ENCODE measurements at places on chromosomes 12 and 14.

- no peak for DNase-seq
Measured at GRCh38 chr14:28676479-28676878, 90.1 kb upstream of the FOXG1 start.

GRCh38 chr12:95838125-95838524, 20.6 kb upstream of the SNRPF start:
- DNase-seq = no peak

DNA sequence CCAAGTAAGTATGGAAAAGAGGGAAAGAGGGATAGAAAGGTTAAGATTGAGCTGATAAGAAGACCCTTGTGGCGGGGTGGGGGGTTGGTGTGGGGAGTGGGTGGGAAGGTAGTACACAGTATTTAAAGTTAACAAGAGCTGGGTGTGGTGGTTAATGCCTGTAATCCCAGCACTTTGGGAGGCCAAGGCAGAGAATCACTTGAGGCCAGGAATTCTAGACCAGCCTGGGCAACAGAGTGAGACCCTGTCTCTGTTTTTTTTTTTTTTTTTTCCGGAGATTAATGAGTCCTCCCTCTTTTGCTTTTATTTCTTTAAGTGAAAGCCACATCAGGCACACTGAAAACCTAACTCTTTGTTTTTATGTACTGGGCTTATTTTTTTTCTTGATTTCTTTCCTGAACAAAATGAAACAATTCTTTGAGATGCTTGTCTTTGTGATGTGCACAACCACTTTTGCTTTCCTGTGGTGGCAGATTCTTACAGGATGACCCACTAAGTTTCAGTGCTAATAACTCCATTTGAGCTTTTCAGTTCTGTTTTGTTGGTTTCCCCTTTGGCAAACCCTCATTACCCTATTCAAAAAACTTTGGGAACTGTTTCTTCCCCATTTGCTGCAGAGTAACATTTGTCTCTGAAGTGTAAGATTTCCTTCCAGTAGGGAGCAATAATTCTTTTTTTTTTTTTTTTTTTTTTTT, 54.8 kb downstream of the WNK1 start:
- no peak for DNase-seq

- no peak for DNase-seq
Measured at GRCh38 chr12:70005864-70006618, 181.0 kb downstream of the MYRFL start.

- DNase-seq = peak; percentile 85
Measured at GRCh38 chr12:47811581-47812484, 7.9 kb downstream of the HDAC7 start.

- DNase-seq = no peak
Measured at GRCh38 chr12:8991371-8992345, 2.3 kb downstream of the KLRG1 start.

GRCh38 chr14:104117341-104118005, 20.9 kb upstream of the KIF26A start:
- DNase-seq = no peak

DNA sequence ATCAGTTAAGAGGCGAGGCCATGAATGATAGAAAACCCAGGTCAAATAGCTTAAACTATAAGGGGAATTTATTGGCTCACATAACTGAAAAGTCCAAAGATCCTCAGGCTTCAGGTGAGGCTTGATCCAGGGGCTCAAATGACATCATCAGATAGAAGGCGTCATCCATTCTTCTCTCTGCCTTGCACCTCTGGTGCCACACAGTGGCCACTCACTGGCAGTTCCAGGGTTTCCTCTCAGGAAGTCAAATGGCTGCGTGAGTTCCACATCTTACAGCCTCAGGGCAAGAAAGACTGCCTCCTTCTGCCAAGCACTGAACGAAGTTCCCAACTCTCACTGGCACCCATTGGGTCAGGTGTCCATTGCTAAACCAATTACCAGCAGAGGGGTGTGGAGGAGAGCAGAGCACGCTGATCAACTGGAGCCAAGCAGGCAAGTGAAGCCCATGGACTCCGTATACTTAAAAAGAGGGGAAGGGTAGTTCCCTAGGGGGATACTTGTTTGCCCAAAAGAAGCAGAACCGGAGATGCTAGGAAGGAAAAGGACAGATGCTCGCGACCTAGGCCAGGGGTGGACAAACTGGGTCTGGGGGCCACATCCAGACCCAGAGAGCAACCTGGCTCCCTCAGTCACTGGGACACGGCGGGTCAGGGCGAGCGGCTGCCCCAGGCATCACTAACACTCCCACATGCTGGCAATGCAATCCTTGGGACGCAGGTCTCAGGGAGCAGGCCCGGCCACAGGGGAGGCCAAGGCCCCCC, 69.3 kb downstream of the SERPINA3 start:
- DNase-seq = no peak

DNA sequence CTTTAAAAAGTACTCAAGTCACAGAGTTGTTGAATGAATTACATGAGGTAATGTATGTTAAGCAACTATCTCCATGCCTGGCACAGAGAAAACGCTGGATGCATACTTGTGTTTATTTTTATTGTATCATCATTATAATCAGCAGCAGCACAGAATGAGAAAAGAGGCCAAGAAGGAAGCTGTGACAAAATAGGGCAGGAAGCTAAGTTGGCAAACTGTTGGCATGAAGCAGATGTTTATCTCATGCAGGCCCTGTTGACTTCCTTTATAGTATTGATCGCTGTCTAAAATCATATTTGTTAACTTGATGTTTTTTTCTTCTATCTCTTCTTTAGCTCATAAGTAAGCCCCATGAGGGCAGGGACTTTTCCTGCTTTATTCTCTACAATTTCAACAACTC, 466.6 kb downstream of the TRHDE start:
- DNase-seq = peak; percentile 1

All from hindlimb muscle (tissue), 1 donor.